ENCODE measurements at places on chromosomes 2 and 18. TPM values are rescaled to one million over a fixed set of nuclear protein-coding genes. Genes with fewer than 3 reads are reported as not detected.

CD207 gene
- not detected for total RNA-seq

ORC2 gene
- total RNA-seq: 16.4 TPM

C2orf15 gene
- total RNA-seq: 4.9 TPM

POTEC gene
- not detected for total RNA-seq

SLC5A7 gene
- total RNA-seq: not detected

SETBP1 gene
- 50.2 TPM for total RNA-seq

Measured in thoracic aorta (tissue), 2 donors.